ENCODE measurements at places on chromosomes 5 and 9.
A peak's percentile ranks its signal among the peaks of the same experiment; 100 is the strongest.

DNA sequence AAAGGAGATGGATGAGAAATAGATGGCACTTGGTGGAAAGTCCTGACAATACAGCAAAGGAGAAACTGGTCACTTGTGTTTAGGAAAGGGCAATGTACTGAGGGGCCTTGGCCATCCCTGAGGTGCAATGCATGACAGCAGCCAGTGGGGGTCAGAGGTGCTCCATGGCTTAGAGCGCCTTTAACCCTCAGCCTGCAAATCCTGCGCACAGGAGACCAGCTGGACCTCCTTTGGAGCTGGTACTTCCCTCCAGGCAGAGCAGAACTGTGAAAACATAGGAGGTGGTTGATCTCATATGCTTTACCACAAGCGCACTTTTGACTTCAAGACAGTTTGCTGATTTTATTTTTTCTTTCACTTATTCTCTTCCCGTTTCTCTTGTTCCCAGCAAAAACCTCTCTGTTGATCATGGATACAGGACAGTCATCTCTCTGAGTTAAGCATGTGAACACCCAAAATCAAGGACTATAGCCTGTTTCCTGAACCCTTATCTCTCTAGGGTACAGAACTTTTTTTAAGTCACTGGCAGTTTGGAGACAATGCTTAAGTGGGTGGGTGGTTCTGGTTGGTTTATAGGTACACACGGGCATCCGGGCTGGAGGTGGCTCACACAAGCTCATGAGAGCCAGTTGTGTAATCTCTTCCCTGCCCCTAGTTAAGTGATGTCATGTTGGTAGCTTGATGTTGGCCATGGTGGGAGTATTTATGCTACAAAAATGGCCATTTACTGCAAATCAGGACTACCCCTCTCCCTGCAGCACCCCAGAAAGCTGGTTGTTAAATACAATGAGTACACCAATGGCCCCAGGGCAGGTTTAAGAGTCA is 37.6 kb upstream of the ANKRD55 start:
- DNase-seq = peak; percentile 31

- DNase-seq = no peak
Observed at GRCh38 chr9:107251756-107252322, 31.2 kb upstream of the RAD23B start.

DNA sequence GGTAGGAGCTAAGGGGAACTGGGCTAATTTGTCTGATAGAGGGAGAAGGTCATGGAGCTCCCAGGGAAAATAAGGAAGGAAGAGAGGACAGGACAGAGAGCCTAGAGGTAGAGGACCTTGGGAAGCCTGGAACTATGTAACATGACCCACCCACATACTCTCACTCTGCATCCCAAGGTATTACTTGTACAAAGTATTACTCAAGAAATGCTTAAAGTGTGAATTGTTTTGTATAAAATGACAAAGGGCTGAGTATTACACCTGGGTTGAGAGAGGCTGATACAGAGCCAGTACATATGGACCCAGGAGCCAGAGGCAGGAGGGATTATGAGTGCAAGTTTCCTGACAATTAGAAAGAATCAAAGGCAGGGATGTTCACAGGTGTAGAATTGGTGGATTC is 80.5 kb upstream of the ANKRD55 start:
- no peak for DNase-seq

DNA sequence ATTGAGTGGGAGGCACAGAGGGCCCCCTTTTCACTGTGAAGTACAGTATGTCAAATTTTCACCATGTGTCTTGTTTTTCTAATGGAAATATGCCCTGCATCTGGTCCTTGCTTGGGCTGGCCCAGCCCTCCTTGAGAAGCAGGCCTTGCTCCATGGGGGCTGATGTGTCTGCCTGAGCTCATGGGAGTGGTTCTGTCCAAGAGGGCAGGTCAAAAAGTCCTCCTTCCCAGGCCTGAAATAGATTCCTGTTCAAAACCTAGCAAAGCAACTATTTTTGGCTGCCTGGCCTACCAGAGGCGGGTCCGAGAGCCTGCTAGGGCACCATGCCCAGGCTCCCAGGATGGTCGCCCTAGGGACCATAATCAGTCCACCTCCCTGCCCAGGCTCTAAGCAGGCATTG is 40.5 kb upstream of the NEURL1B start:
- no peak for DNase-seq

GRCh38 chr9:105262497-105262896 is 18.0 kb downstream of the SLC44A1 start:
- DNase-seq = no peak

- DNase-seq = no peak
Observed at GRCh38 chr9:16664211-16664610, 206.3 kb downstream of the BNC2 start.

DNA sequence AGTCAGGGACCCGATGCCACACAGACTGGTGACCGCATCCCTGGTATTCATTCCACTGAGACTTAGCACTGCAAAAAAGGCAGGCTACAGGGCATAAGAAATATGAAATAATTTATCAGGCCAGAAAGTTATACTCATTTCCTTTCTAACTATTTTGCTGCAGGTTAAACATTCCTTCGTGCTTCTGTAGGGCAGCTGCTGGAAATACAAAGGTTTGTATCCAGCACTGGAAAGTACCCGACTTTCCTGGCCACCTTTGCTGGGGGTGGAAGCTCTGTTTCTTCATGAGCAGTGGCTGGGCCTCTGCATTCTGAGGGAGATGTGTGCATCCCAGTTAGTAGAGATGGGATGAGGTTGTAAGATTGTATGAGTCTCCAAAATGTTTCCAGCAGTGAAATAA is 478.6 kb upstream of the WWC1 start:
- DNase-seq = no peak

DNA sequence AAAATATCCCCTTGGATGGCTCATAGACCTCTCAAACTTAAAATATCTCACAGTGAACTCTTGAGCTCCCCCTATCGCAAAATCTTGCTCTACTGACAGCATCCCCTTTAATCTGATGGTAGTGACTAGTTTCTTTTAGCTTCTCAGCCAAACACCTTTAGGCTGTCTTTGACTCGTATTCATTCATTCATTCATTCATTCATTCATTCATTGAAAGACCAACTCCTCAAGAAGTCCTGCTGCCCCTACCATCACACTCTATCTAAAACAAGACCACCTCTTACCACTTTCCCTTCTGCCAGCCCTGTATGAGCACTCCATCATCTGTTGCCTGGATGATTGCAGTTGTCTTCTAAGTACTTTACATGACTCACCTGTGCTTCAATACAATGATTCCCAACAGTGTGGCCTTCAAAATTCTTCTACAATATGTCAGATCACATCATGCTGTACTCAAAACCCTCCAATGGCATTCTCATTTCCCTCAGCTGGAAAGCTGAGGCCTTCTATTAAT is 46.8 kb downstream of the ITGA2 start:
- DNase-seq = no peak

- no peak for DNase-seq
Observed at GRCh38 chr5:56112526-56113121, 117.9 kb upstream of the IL6ST start.

DNA sequence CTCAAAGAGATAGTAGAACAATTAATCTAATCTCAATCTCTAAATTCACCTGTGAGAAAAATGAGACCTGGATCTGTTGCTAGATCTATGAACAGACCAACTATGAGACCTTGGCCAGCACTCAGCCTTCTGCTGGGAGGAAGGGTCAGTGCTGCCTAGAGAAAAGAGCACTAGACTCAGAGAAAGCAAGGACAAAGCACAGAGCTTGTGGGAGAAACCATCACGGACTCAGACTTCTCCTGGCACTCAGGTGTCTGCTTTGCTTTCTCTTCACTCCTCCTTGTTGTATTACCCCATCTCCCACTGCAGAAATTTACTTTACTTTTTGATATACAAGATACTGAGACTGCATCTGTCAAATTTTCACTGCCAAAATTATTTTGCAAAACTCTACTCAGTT is 890.0 kb upstream of the NUDT12 start:
- no peak for DNase-seq

GRCh38 chr9:98654247-98654646 is 54.5 kb downstream of the GABBR2 start:
- DNase-seq = no peak

- no peak for DNase-seq
Observed at GRCh38 chr9:89721176-89721700, 116.4 kb downstream of the GADD45G start.

GRCh38 chr9:36930941-36931340 is 103.1 kb downstream of the PAX5 start:
- DNase-seq = no peak

DNA sequence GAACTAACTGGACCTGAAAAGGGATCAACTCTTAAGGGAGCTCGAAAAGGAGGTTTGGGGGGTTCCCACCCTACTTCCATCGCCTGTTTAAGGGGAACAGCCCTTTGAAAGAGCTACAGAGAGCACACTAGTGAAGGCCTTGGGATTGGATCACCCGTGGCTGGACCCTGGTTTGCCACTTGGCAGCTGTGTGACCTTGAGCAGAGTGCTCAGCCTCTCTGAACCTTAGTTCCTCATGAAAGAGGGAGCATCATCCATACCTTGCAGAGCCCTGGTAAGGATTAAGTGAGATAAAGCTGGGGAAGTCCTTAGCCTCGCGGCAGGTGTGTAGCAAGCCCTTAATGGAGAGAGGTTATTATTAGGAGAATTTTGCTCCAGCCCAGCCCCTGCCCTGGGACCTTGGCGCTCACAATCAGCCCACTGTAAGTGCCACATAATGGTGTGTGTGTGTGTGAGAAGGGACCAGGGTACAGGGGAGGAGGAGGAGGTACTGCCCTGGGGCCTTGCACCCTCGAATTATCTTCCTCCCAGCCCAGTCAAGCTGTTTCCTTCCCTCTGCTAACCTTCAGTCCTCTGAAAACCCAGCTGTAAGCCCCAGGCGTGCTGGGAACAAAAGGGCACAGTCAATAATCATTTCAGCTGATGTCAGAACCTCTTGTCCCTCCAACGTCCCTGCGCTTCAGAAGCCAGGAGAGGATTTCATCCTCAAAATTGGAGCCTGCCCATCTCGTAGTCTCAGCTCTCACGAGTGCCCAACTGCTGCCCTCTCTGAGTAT is 42.9 kb downstream of the FOXI1 start:
- no peak for DNase-seq

GRCh38 chr9:23659346-23660006 is 166.6 kb downstream of the ELAVL2 start:
- no peak for DNase-seq

- DNase-seq = no peak
Observed at GRCh38 chr5:27701931-27702903, 663.8 kb upstream of the CDH9 start.

GRCh38 chr5:127492854-127493738 is 24.3 kb upstream of the PRRC1 start:
- DNase-seq = peak; percentile 19

DNA sequence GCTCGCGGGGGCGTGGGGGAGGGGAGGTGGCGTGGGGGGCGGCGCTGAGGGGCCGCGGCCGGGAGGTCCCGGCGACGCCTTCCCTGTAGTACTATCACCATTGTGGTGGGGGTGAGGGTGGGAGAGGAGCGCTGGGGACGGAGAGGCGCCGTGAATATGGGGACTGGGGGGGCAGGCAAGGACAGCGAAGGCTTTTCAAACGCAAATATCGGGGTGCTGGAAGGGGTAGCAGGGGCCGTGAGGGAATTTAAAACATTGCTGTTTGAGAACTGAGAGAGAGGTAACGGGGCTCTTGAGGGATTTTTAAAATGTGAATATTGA is 427 bp downstream of the RBM27 start:
- no peak for DNase-seq

DNA sequence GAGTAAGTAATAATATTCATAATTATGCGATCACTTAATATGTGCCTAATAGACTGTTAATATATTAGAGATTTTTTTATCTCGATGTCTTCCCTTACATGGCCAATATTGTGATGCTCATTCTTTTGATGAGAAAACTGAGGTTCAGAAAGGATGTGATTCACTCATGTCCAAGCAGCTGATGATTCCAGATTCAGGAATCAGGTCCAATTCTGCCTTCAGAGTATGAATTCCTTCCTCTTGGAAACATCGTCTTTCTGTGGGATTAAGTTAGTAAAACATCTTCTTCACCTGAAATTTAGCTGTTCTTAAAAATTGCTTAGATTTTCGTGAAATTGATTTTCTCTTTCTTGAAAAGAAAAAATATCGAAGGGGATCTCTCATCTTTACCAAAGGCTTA is 242.5 kb upstream of the RFX3 start:
- DNase-seq = no peak

DNA sequence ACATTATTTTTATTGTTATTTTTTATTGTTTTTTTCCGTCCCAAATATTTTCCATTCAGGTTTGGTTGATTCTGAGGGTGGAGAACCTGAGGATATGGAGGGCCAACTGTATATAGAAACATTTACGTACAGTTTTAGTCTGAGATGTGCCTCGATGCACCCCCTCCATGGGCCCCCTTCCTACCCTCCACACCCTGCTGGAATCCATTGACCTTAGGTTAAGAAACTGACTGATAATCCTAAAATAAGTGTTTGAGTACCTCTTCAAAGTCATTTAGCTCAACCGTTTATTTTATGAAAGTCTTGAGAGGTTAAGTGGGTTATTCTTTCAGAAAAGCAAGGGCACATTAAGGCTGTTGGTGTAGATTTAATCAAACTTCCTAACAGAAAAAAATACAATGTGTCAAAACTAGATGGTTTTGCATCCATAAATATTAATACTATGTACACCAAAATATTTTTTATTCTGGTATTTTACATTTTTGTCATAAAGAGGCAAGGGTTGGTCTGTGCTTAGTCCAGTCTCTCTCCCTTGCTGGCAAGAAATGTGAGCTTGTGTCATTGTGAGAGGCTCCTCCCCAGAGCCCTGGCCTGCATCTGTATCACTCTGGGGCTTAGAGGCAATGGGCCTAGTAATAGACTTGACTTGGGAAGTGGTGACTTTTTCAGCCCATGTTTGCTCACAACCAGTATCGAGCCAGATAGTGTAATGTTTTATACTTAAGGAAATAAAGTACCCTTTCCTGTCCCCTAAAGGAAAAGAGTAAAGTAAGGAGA is 15.7 kb downstream of the MTRR start:
- peak; percentile 78 for DNase-seq

DNA sequence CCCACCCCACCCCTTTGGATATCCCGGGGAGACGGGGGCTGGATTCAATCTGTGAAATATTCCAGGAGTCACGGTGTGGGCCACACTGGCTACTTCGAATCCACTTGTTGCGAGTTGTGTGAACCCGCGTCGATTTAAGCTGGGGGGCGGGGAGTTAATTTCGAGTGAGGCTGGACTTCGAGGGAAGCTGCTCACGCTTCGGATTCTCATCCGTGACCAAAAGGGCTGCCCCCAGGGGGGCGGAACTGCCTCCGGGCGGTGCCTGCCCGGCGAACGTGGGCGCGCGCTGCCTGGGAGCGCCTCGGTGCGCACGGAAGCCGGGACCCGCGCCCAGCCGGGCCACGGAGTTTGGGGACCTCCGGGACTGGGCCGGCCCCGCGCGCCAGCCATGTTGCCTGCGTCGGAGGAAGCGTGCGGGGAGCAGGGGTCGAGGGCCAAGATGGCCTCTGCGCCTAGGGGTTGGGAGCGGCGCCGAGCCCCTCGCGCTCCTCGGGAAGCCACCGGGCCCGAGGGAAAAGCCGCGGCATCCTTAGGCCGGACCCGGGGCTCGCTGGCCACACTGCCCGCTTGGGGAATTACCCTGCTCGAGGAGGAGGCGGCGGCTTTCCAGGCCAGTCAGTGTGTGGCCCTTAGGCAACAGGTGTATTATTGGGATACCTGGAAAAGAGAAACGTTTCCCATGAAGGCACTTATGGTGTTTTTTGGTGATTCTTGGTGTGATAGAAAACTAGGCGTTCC is 975 bp downstream of the OCLN start:
- peak; percentile 8 for DNase-seq

- DNase-seq = no peak
Observed at GRCh38 chr9:29144476-29144875, 1571.2 kb upstream of the C9orf72 start.

Data from NCI-H187 (cell line).